ENCODE measurements at places on chromosomes 7 and 10. TPM values are rescaled to one million over a fixed set of nuclear protein-coding genes. Genes with fewer than 3 reads are reported as not detected.

Gene GPR15LG
- not detected for total RNA-seq

Gene HOXA4
- total RNA-seq = 7.6 TPM

Gene UCMA
- total RNA-seq = not detected

DNA sequence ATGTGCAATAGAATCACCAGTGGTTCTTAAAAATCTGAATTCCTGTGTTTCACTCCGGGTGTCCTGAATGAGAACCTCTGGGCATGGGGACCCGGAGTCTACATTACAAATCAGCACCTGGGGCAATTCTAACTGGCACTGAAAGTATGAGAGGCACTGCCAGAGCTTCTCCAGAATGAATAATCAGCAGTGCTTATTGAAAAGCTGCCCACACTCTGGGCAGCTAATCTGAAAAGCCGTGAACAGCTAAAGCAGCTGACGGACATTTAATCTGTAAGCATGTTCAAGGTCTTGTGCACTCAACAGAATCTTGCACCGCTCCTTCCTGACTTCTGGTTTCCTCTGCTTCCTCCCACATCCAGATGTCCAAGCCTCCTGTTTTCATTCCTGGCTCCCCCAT lies 113.3 kb upstream of the KIF5B start:
- DNase-seq = no peak
- no peak overlapping the region for H3K4me3 ChIP-seq
- no peak overlapping the region for H3K27ac ChIP-seq
- H3K36me3 ChIP-seq = no peaks in the 10 kb centered on the region
- H3K4me1 ChIP-seq = no peaks in the 10 kb centered on the region

DNA sequence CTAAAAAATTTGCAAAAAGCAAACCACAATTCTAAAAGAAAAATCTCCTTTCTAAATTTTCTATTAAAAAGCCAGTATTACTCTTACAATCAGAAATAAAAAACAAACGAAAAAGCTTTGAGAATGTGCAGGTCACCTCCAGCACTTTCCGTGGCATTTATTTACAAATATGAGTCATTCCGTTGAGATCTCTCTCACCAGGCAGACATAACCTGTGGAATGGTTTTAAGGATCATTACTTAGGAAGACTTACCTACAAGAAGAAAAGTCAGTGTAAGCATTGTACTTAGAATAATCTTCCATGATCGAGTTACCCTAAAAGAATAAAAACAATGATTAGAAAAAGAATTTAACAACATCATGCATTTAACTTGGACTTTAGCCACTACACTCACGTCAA lies 3.3 kb downstream of the SUN3 start:
- H3K27me3 ChIP-seq = no peaks in the 10 kb centered on the region
- H3K36me3 ChIP-seq = no peaks in the 10 kb centered on the region
- no peak overlapping the region for H3K4me3 ChIP-seq
- H3K27ac ChIP-seq = no peak overlapping the region
- DNase-seq = no peak

- H3K36me3 ChIP-seq = no peaks in the 10 kb centered on the region
- H3K27ac ChIP-seq = peak overlapping the region; percentile 35
- H3K4me1 ChIP-seq = peaks cover 66% of the 10 kb centered on the region
- DNase-seq = peak; percentile 62
- H3K4me3 ChIP-seq = no peak overlapping the region
- H3K27me3 ChIP-seq = no peaks in the 10 kb centered on the region
These were observed 179.6 kb downstream of the CELF2 start for GRCh38 chr10:11197266-11197712.
